MG63 (cell line): ENCODE measurements at places on chromosomes 3 and 15. TPM values are rescaled to one million over a fixed set of nuclear protein-coding genes. Genes with fewer than 3 reads are reported as not detected.

GRCh38 chr3:44984335-44984734 lies 8.3 kb downstream of the EXOSC7 start:
- DNase-seq: no peak

DNA sequence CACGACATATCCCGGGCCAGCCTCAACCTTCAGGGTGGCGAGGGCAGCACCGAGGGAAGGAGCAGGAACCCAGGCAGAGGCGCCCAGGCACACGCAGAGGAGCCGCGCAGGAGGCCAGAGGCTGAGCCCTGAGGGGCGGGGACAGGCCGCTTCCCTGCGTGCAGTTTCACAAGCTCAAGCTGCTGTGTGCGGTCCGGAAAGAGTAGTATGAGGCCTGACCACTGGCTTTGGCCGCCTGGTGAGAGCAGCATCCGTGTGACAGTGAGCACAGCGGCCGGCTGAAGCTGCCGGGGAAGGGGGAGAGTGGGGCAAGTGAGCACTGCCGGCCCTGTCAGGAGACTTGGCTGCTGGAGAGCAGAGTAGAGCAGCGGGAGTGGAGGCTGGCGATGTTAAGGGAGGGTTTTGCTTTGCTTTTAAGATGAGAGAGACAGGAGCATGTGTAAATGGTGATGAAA lies 8.7 kb downstream of the ZDHHC19 start:
- no peak for DNase-seq

GRCh38 chr15:35605764-35606449 lies 59.9 kb upstream of the DPH6 start:
- DNase-seq: no peak

- no peak for DNase-seq
These were observed 13.5 kb upstream of the TIPIN start for GRCh38 chr15:66369773-66370651.

- DNase-seq: no peak
These were observed 989 bp downstream of the GNB4 start for GRCh38 chr3:179450261-179450701.

TGM4 gene
- total RNA-seq: 0.43 TPM in 1 of 2 replicates, not detected in the other

BCHE gene
- total RNA-seq: not detected in 2 replicates

DNA sequence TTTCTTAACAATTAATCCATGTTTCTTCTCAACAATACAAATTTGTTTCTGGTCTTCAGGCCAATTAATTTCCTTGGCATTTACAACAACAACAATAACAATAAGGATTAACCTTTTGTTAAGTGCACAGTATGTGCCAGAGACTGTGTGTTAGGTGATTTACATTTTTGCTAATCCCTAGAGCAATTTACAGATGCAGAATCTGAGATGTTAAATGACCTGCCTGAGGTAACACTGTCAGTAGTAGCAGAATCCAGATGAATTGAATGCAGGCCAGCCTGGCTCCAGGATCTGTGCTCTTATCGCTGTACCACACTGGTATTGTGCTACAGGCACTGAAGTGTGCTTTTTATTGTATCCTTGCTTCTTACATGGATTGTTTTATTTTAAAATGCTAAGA lies 122.2 kb downstream of the MEIS2 start:
- no peak for DNase-seq

PLS1 gene
- 1.3 and 2.1 TPM in 2 replicates for total RNA-seq

GRCh38 chr3:21449738-21450137 lies 301.3 kb downstream of the ZNF385D start:
- DNase-seq: no peak

- no peak for DNase-seq
These were observed 169.1 kb upstream of the TSPAN3 start for GRCh38 chr15:77239882-77240608.

GRCh38 chr15:47383102-47383501 lies 334.2 kb upstream of the SEMA6D start:
- no peak for DNase-seq
